Stimulated activated CD8-positive, alpha-beta memory T cell treated with anti-CD3 and anti-CD28 coated beads, Interleukin-15, amount 100 ng/mL, for 48 hours (primary cell): ENCODE measurements at places on chromosomes 4 and X.

GRCh38 chr4:122562449-122562848, 58.4 kb downstream of the IL21 start:
- DNase-seq, result no peak

- no peak for DNase-seq
Observed at GRCh38 chrX:150058728-150059127, 120.4 kb upstream of the EOLA2 start.

- DNase-seq, result no peak
Observed at GRCh38 chrX:8139716-8140115, 31.4 kb downstream of the VCX2 start.

GRCh38 chrX:93598076-93598475, 75.3 kb downstream of the NAP1L3 start:
- no peak for DNase-seq

DNA sequence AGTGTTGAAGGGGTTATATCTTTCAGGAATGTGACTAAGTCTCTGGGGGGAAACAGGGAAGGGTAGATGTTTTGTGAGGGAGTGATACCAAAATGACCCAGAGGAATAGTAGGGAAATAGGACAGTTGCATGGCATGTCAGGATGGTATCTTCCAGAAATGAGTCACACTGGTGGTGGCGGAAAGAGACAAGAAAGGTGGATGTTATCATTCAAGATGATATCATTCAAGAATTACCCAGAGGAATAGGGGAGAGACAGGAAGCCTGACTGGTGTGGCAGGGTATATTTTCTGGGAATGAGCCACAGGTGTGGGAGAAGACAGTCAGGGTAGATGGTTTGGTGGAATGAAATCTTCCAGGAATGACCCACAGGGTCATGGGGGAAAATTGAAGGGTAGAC, 61.1 kb downstream of the MAOA start:
- DNase-seq, result no peak

DNA sequence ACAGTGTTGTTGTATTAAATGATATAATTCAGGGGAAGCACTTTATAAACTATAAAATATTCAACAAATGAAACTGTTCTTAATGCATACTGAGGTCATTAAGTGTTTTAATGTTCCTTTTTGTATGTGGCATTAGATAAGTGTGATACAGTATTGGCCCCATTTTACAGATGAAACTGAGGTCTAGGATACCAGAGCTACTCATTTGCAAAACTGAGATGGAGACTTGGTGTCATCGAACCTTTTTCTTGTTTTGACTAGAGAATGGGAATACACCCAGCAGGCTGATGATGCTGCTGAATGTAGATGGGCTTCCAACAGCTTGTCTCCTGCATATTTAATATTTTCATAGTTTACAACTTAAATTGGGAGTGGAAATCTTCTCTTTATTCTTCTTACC, 34.6 kb downstream of the TAF1 start:
- DNase-seq, result no peak

DNA sequence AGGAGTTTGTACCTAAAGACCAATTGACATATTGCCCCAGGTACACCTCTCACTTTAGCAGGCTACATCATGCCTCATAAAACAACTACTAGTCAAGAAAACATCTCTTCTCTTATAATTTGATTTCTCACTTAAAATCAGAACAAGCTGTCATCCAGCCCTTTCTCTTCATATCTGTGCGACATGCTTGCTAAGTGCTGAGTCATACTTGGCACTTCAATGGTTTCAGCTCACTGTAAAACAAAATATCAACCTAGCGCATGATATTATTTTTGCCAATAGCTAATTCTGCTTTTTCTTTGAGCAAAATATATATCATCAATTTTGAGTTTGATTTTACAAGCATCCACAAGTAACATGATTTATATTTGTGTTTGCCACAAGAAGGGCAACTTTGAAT, 27.9 kb upstream of the FUNDC1 start:
- no peak for DNase-seq

DNA sequence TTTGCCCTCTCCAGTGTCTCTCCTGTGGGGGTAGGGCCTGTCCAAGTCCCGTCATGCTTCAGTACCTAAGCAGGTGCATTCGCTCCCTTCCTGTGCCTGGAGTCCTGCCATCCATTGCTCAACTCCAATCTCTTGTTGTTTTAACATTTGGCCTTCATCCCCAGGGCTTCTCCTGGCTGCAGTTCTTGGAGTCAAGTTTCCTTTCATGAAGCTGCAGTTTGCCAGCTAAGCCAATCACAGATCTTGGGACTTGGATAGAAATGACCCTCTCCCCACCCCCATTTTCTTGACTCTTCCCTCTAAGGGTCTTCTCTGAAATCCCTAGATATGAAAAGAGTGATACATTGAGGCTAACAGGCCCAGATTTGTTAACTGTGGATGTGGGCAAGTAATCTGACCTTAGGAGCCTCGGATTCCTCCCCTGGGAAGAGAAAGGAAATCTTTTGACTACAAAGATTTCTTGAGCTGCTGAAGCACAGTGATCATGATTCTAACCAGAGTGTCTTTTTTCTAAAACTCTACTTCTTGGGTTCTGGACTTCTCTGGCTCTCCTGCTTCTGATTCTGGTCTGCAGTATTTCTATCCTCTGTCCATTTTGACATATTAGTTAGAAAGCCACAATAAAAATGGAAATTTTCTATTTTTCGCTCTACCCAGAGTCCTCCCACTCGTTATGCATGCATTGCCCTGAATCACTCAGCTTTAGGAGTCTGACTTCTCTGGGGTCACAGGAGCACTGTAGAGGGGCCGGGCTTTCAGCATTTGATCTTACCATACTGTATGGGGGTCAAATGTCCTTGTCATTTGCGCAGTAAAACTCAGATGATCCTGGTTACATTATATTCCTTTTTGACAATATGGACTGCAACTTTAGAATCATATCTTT, 61.0 kb downstream of the CHRNA9 start:
- DNase-seq, result no peak

- DNase-seq, result no peak
Observed at GRCh38 chr4:42865572-42866189, 26.8 kb upstream of the GRXCR1 start.

GRCh38 chr4:108793415-108793814, 30.6 kb upstream of the ETNPPL start:
- no peak for DNase-seq

DNA sequence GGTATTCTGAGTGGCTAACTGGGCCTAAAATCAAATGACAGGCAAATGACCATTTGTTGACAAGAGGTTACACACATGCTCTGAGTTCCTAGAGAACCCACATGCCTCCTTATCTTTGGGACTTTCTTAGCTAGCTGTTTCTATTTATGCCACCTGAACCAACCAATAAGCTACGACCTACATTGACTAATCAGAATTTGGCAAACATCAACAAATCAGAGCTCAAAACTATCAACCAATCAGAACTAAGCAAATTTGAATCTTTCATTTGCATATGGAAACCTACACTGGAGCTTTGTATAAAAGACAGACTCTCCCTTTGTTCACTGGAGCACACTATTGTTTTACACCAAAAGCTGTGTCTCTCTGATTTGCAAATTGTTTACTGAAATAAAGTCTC, 192.0 kb downstream of the CXXC4 start:
- DNase-seq, result no peak

DNA sequence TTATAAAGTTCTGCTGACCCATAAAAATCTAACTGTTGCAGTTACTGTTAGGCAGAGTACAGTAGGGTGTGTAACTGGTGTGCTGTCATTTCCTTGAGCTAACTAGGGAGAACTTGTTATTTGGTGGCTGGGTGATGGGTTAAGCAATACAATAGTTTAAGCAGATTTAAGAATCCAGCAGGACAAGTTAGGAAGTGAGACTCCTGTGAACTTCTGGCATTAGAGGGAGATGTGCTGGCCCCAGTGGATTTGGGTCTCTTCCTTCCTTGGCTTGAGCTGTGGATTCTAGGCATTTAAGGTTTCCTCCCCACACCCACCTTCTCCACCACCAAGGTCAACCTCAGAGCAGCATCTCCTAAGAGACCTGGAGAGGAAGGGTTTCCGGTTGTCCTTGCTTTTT, 70.5 kb downstream of the CLCN5 start:
- no peak for DNase-seq

GRCh38 chr4:7938609-7939376, 868 bp downstream of the AFAP1 start:
- no peak for DNase-seq

GRCh38 chr4:188015025-188015940, 19.7 kb downstream of the ZFP42 start:
- no peak for DNase-seq
